ENCODE measurements at places on chromosomes 7 and 10.
A peak's percentile ranks its signal among the peaks of the same experiment; 100 is the strongest.

DNA sequence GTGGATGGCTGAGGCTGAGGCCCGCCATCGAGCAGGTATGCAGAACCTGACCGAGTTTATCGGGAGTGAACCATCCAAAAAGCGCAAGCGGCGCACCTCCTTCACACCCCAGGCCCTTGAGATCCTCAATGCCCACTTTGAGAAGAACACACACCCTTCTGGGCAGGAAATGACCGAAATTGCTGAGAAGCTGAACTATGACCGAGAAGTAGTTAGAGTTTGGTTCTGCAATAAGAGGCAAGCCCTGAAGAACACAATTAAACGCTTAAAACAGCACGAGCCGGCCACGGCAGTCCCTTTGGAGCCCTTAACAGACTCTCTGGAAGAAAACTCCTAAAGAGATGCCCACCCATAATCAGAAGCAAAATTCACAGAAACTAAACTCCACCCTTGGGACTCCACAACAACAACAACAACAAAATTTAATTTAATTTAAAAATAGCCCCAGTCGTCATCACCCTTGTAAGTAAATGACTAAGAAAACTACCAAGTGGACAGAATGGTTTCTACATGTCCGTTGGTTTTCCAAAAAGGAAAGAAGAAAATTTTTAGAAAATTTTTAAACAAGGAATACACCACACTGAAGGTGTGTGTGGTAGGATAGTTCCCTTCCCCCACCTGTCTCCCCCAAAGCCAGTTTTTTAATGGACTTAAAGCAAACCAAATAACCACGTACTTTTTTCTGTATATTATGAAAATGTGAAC is 101.7 kb upstream of the YAE1 start:
- peak; percentile 72 for DNase-seq

DNA sequence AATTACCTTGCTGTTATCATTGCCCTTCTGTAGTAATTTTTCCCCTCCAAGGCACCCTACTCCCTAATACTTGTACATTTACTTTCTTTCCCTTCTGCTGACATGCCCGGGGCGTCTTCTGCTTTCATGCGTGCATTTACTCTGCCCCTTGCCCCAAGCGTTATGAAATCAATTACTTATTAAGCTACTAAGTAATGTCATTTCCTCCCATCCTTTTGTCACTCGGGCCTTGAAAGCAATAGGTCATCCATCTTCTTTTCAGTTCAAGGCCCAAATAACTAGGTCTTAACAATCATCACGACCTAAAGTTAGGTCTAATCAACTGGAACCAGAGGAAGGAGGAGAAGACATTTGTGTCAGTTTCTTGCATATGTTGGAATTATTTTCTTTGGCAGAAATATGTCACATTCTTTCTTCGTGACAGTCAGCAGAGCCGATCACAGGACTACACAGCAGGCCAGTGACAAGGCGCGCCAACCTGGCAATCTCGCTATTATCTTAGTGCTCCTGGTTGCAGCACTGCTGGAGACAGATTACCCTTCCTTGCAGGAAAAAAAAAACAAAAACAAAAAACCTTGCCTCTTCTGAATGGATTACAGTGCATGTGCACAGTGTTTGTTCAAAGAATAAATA is 179.2 kb downstream of the RELN start:
- no peak for DNase-seq

GRCh38 chr10:27153845-27154193 is 365 bp downstream of the YME1L1 start:
- DNase-seq: no peak

DNA sequence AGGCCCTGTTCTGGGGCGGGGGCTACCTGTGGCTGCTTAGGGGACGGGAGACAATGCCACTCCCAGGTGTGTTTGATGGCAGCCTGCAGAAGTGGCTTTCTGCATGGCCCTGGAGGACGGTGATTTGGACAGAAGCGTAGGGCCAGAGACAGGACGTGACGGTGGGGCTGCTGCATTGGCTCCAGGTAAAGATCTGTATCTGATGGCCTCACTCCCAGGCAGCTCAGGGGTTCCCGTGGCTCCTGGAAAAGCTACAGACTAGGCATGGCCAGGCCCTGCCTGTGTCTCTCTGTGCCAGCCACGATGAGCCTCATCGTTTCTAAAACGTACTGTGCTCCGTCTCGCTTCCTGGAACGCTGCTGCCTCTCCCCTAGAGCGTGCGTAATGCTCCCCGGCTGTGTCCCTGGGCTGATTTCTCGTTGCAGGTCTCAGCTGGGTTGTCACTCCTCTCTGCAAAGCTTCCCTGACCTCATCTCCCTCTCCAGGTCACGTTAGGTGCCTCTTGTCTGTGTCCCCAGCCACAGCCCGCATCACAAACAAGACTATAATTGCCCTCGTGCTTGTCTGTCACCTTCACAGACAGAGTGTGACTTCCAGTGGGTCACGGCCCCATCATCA is 12.6 kb downstream of the GTF2IRD1 start:
- no peak for DNase-seq

DNA sequence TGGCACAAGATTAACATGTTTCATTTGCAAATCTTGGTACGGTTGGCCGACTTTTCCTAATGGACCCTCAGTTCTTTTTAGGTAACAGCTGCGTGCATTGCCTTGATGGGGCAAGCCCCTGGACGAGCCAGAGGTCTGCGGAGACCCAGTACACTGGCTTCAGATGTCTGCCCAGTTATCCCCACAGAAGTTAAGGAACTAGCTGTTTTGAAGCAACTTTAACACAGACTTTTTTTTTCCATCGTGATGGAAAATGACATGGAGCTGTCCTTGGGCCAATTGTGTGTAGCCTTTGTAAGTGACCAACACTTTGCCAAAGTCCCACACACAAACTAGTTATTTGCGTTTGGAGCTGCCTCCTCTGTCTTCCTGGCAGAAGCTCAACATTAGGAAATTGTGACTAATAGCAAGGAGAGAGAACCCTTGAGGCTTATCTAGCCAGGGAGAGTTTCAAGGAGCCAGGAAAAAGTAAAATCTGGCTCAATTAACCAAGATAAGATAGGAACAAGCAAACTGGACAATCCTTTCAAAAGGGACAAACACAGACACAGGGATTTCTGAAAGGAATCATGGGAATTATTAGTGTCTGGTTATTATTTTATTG is 99.6 kb upstream of the BMPER start:
- peak; percentile 83 for DNase-seq

DNA sequence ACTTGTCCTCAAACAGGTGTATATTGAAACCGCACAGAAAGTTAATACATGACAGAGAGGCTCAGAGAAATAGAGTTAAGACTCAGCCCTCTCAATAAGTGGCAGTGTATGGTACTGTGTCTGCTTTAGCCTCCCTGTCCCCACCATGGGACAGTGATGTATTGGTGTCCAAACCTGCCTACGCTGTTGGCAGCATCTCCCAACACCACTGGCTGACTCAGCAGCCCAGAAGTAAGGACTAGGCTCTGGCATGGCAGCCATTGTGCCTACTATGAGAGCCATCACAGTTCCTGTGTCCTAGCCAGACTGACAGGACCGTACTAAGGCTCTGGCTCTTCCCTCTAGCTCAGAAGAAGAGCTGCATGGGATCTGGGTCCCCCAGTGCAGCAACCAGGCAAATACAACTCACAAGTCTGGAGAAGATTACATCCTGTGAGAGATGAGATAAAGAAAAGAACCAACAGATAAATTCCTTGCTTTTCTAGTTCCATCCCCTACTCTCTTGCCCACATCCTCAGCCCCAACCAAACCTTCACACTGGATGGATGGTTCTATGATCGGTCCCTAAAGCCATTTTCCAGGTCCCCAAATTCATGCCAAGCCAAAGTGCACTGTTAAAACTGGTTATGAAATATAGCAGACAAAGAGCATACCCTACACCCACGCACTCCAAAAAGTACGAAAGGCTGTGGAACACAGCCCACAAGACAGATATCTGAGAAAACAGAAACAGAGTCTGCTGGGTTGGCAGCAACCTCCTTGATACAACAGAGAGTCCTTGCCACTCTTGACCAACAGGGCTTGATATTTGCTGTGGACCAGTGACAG is 44.1 kb upstream of the DMTF1 start:
- no peak for DNase-seq

GRCh38 chr10:14371581-14371980 is 40.9 kb upstream of the FRMD4A start:
- no peak for DNase-seq

- no peak for DNase-seq
Measured at GRCh38 chr7:116232920-116233319, 22.6 kb downstream of the TES start.

DNA sequence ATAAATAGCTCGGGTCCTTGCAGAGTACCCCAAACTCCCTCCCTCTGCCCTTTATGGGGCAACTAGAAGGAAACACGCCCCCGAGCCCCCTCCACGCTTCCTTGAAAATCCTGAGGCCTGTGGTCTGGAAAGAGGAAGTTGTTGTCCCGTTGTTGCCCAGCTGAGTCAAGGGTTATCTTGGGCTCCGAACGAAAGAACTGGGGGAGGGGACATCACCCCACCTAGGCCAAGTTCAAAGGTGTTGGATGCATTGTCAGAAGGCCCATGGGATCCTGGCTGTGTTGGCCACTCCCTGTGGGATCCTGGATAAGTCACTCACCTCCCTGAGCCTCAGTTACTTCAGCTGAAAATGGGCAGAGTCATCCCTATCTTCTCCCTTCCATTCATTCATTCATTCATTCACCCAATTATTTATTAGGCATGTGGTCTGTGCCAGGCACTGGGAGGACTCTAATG is at the start of gene CCL24:
CCL24 (minus strand) TSS at position 26 of the 456 bp plus-strand sequence. CDS start 91 bp downstream, outside the sequence.
- DNase-seq: no peak

DNA sequence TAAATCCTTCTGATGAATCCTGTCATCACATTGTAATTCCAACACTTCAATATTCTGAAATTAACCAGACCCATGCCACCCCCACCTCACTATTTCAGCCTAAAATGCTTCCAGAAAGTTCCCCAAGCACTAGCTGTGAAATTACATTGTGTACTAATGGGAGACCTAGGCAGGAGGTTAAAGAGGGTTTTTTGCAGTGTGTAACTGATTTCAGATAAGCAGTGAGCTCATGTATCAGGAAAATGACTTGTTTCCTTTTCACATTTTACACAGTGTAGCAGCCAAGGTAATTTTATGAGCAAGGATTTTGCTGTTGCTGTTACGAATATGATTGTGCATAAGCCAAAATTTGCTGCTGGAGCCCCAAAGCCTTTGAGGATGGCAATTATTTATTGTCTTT is 129.0 kb downstream of the INHBA start:
- DNase-seq: no peak

DNA sequence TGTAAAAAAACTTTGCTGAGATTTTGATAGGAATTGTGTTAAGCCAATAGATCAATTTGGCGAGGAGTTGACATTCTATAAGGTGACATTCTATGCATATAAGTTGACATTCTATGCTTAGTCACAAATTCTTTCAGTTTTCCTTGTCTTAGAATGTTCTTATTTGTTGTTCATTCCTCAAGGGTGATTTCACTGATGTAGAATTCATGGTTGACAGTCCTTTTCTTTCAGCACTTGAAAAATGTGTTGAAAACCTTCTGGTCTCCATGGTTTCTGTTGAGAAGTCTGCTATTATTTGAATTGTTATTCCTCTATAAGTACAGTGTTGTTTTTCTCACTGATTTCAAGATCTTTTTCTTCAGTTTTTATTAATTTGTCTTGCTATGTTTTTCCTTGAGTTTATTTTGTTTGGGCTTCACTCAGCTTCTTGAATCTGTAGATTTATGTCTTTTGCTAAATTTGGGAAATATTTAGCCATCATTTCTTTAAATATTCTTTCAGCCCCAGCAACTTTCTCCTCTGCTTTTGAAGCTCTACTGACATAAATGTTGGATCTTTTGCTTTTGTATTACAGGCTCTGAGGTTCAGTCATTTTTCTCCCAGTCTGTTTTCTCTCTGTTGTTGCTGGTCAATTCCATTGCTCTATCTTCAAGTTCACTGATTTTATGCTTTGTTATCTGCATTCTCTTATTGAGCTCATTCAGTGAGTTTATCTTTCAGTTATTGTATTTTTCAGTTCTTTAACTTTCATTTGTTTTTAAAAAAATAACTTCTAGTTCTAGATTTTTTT is 154.9 kb downstream of the SDK1 start:
- no peak for DNase-seq

- DNase-seq: no peak
Measured at GRCh38 chr10:119750391-119751230, 24.8 kb downstream of the INPP5F start.

DNA sequence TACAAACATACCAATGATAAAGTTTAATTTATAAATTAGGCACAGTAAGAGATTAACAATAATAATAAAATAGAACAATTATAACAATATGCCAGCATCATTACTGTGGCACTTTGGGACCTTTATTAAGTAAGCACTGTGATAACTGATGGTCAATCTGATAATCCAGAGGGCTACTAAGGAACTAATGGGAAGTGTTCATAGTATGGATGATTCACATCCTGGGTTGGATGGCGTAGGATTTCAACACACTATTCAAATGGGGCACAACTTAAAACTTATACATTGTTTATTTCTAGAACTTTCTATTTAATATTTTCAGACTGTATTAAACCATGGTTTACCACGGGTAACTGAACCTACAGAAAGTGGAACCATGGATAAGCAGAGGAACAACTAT is 90.8 kb downstream of the KIF20B start:
- no peak for DNase-seq

- DNase-seq: peak; percentile 29
Measured at GRCh38 chr7:148398844-148399365, 191.7 kb upstream of the C7orf33 start.

DNA sequence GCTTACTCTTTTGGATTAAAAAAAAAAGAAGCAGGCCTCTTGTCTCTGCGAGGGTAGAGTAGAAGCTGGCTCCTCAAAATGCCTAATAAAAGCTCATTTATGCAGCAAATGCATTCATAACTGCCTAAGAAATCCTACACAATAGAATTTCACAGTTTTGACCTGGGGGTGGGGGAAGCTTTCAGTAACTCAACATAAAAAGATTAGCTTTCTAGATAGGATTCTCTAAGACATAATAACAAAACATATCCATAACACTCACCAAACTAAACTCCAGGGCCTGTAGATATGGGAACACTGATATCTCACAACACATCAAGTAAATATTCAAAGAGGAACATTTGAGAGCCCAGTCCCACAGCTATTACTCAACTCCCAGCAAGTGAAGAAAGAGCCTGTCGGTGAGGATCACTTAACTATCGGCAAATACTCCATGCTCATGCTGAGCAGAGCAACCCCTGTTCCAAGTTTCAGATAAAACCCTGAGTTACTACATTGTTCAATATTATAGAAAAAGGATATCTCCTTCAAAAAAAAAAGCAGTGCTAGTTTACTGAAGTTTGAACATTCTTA is 88.1 kb downstream of the COBL start:
- no peak for DNase-seq

- DNase-seq: peak; percentile 94
Measured at GRCh38 chr7:923108-924041, 31.1 kb downstream of the ADAP1 start.

All from esophagus muscularis mucosa (tissue), 4 donors.